GM04503 (cell line): ENCODE measurements at places on chromosomes 5 and 9.

- peak; percentile 22 for DNase-seq
Observed at GRCh38 chr9:14251154-14252071, 62.5 kb downstream of the NFIB start.

DNA sequence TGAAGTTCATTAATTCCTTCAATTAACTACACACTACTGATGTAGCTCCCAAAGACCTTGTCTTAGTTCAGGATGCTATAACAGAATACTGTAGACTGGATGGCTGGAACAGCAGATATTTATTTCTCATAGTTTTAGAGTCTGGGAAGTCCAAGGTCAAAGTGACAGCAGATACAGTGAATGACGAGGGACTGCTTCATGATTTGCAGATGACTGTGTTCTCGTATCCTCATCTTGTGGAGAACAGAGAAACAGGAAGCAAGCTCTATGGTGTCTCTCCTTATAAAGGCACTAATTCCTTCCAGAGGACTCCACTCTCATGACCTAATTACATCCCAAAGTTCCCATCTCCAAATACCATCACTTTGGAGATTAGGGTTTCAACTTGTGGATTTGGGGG, 65.6 kb upstream of the MAP1B start:
- DNase-seq: no peak

GRCh38 chr9:69254223-69254622, 70.8 kb upstream of the ENTREP1 start:
- DNase-seq: no peak

GRCh38 chr5:10556289-10556807, 7.5 kb upstream of the ANKRD33B start:
- no peak for DNase-seq

- no peak for DNase-seq
Observed at GRCh38 chr5:1412163-1412562, 33.1 kb downstream of the SLC6A3 start.

- no peak for DNase-seq
Observed at GRCh38 chr9:114318416-114318815, 4.5 kb upstream of the ORM1 start.

DNA sequence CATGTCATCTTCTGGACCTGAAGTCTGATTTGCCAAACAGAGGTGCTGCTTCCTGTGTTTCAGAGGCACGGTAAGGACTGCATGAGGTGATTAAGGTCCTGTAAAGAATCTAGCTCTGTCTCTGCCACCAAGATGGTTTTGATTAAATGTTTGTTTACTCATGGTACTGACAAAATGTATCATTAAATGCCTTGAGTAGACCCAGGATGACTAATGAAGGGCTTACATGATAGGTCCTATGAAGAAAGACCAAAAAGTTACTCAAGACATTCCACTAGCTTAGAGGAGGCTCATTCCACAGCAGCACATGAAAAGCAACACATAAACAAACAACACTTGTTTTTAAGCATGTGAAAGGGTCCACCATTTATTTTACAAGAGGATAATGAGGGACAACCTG, 100.9 kb downstream of the BOD1 start:
- DNase-seq: peak; percentile 95

- no peak for DNase-seq
Observed at GRCh38 chr9:90684736-90685135, 42.1 kb upstream of the DIRAS2 start.

- DNase-seq: no peak
Observed at GRCh38 chr5:167903659-167904058, 387.8 kb upstream of the WWC1 start.

DNA sequence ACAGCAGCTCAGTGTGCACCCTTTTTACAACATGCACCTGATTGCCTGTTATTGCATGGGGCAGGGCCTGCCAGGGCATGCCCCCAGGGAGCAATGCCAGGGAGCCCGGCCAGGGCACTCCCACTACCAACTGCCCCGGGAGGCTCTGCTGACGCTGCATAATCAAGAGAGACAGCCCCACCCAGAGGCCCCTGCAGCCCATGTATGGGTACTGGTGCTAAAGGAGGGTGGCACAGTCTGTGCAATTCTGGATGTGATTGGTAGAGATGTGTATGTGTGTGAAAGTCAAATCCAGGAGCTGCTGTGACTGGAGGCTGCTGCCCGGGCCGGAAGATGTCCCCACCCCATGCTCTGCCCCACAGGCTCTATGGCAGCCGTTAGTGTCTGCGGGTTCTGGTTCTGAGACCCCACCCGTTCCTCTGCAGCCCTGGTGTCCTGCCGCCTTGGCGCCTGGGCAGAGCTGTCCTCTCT, 3.9 kb upstream of the NEURL1B start:
- no peak for DNase-seq

GRCh38 chr5:176856746-176857145, 42.4 kb downstream of the HK3 start:
- no peak for DNase-seq

DNA sequence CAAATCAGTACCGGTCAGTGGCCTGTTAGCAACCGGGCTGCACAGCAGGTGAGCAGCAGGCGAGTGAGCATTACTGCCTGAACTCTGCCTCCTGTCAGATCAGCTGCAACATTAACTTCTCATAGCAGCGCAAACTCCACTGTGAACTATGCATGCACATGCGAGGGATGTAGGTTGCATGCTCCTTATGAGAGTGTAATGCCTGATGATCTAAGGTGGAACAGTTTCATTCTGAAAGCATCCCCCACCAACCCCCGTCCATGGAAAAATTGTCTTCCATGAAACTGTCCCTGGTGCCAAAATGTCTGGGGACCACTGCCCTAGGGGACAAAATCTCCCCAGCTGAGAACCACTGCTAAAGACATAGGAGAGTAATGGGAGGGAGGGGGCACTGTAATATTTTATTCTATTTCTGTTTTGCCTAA, 51.1 kb downstream of the P4HA2 start:
- DNase-seq: no peak

DNA sequence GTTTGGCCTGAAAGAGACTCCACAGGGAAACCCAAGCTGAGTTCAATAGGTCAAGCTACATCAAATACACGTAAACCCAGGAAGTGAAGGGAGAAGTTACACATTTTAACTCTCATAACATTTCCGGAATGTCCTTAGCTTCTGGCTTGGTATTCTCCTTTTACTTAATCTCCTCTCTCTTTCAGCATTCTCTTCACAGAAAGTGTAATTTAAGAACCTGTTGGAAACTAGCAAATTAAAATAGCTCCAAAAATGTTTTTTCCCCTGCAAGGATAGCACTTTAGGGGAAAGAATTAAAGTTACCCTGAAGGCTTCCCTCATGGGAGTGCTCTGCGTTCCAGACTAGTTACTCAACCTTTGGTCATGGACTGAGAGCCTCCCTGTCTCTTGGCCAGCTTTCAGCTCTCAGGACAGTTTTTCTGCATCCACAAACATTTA, 292.7 kb upstream of the TARS1 start:
- DNase-seq: peak; percentile 91

DNA sequence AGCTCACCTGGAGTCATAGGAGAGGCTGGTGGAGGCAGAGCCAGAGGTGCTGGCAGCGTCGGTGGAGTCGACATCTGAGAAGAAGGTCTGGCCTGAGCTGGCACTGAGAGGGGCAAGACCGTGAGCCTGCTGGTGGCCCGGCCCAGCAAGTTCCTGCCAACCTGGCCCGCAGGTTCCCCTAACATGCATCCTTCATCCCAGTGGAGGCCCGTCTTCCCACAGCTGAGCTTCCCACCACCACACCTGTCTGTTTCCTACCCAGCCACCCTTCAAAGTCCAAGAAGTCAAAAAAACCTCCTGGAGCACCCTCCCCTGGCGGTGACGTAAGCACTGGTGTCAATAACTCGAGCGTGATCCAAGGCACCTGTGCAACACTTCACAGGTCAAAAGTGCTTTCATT, 16.9 kb downstream of the PHF19 start:
- no peak for DNase-seq

GRCh38 chr9:5629312-5630080, 589 bp downstream of the RIC1 start:
- no peak for DNase-seq

DNA sequence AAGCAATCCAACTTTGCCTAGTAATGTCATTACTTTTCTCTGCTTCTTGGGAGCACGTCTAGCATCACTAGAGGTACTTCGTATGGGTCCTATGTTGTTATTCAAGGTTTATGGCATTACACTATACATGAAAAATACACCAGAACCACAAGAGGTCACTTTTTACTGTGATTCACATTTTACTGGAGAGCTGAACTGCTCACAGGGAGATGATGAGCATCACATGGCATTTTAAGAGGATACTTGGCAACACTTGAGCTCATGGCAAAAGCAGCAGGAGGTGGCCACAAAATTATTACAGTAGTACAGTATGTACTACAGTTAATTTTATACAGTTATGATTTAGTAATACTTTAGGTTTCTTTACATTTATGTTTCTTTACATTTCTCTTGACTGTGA, 223.4 kb downstream of the PARP8 start:
- no peak for DNase-seq

DNA sequence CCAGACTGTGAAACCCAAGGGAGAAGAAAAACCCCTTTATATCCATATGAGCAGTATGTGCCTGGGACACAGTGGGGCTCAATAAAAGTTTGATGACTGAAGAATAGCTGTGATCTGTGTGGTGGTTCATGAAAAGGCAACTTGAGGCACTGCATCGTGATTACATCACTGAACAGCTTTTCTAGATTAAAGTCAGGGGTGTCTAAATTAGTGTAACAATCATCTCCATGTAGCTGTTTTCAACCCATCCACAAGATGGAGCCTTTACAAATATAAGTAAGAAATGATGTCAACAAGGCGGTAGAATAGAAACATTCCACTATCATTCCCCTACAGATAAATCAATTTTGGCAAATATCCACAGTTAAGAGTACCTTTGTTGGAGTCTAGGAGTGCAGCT, 55.5 kb downstream of the PRRC1 start:
- DNase-seq: no peak

DNA sequence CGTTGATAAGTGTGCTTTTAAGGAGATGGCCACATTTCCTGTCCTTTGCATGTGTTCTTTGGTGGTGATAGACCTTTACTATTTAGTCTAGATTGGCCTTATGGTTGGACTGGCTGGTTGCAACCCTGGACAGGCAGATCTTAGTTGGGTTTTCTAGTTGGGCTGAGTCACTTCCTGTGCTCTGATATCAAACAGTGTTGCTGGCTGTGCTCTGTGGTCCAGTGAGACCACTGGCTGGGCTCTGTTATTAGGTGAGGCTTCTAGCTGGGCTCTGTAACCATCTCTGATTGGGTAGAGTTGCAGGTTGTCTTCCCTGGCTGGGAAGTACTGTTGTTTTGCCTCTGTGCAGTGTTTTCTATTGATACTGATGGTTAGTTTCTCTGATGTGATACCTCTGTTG, 432.5 kb downstream of the LRRC70 start:
- DNase-seq: no peak

- no peak for DNase-seq
Observed at GRCh38 chr9:95193067-95193466, 124.4 kb downstream of the FANCC start.

DNA sequence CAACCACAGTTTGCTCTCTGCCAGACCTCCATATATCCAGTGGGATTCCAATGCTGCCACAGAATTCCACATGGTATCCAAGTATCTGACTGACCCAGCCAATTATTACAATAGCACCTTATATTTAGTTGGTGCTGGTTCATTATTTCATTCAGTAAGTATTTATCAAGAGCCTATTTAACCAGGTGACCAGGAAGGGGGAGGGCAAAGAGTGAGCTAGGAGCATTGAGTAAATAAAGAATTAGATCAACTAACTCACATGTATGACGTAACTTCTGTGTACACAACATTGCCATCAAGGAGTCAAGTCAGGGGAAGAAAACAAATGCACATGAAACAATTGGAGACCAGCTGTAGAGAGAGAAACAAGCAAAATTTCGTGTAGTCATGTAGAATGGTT, 207.1 kb upstream of the PAPPA start:
- no peak for DNase-seq

GRCh38 chr5:68915079-68915478, 178.7 kb upstream of the SLC30A5 start:
- DNase-seq: no peak

GRCh38 chr5:68277431-68277830, 61.9 kb downstream of the PIK3R1 start:
- no peak for DNase-seq

GRCh38 chr5:100434815-100435214, 100.4 kb upstream of the FAM174A start:
- DNase-seq: no peak

DNA sequence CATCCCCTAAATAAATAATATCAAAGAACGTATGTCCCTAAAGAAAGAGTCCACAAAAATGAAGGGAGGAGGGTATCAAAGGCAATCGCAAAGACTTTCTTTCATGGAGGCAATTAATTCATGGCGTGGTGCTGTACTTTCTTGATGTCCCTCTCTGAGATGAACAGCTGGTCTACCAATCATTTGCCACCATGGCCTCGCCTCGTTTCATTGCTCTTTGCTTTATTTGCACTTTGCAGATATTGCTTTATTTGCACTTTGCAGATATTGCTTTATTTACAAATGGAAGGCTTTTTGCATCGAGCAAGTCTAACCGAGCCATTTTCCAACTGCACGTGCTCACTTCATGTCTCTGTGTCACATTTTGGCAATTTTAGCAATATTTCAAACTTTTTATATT, 104.0 kb upstream of the PTCH1 start:
- no peak for DNase-seq

DNA sequence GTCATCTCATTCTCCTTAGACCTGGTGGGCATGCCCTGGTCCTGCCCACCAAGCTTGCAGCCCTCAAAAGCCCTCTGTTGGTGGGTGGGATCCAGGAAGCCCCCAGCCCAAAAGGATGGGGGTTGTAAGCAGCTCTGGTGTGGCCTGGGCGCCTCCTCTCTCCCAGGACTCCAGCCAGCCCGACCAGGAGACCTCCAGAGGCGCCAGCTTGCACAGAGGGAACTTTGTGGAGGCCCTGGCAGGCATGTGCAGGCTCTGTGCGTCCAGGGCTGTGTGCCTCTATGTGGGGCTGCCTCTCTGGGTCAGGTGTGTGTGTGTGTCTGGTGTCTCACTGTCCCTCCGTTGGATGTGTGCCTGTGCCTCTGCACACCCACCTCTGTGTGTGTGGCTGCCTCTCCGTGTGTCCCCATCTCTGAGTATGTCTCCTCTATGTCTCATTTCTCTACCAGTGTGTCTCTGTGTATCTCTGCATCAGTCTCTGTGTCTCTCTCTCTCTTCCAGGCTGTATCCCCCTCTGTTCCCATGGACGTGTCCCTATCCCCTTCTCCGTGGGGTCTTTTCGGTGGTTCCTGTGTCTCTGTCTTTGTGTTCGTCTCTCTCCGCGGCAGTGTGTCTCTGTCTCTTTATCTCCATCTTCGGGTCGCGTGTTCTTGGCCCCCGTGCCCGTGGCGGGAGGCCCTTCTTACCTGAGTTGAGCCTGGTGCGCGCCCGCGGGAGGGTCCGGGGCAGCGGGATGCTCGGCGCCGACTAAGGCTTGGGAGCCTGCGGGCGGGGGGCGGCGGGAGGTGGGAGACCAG, 501 bp downstream of the ENHO start:
- no peak for DNase-seq

GRCh38 chr9:98881836-98882568, 61.7 kb upstream of the COL15A1 start:
- no peak for DNase-seq
